ENCODE measurements at places on chromosomes 5 and 9. TPM values are rescaled to one million over a fixed set of nuclear protein-coding genes. Genes with fewer than 3 reads are reported as not detected.

SCGB3A2 gene
- not detected for total RNA-seq

DIMT1 gene
- 44.3 TPM for total RNA-seq

RLN2 gene
- total RNA-seq: 6.0 TPM

ARHGEF39 gene
- 11.9 TPM for total RNA-seq

APC gene
- total RNA-seq: 15.2 TPM

RNF183 gene
- not detected for total RNA-seq

ZDHHC11 gene
- total RNA-seq: 1.5 TPM

RCL1 gene
- total RNA-seq: 16.9 TPM

OXCT1 gene
- total RNA-seq: 29.2 TPM

PRUNE2 gene
- total RNA-seq: 0.63 TPM

GPR151 gene
- not detected for total RNA-seq

SLC2A8 gene
- total RNA-seq: 18.2 TPM

SHISAL2B gene
- not detected for total RNA-seq

Measured in epithelial cell of proximal tubule (primary cell).